Stimulated activated CD8-positive, alpha-beta memory T cell treated with anti-CD3 and anti-CD28 coated beads, Interleukin-7, amount 100 ng/mL, for 1 hour (primary cell): ENCODE measurements at places on chromosomes 5 and 9.

DNA sequence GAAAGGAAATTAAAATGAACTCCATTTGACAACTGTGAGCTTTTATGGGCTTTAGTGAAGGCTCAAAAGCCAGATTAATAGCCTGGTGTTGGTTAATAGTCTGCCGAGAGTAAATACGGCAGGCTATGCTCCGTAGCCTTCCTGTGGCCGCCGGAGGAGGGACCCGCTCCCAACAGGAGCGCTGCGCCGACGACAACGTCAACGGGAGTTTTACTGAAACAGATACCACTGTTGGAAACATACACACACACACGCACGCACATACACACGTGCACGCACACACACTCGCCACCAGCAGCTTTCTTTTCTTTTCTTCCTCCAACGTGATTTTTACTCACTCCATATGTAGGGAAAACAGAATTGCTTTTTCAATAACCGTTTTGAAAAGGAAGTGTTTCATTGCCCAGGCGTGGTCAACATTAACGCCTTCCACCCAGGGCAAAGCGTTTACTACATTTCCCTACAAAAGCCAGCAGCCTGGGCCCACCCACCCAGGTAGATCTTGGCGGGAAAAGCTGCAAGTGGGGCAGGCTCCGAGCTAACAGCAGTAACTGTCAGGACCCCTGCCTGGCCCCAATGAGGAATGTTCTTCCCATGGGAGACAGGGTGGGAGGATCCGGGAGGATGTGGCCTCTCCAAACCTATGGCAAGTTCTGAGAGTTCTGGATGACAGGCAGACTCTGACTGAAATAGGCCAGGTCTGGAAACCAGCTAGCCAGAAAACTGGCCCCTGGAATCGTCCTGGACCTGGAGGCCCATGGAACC lies 72.3 kb downstream of the PAX5 start:
- no peak for DNase-seq

DNA sequence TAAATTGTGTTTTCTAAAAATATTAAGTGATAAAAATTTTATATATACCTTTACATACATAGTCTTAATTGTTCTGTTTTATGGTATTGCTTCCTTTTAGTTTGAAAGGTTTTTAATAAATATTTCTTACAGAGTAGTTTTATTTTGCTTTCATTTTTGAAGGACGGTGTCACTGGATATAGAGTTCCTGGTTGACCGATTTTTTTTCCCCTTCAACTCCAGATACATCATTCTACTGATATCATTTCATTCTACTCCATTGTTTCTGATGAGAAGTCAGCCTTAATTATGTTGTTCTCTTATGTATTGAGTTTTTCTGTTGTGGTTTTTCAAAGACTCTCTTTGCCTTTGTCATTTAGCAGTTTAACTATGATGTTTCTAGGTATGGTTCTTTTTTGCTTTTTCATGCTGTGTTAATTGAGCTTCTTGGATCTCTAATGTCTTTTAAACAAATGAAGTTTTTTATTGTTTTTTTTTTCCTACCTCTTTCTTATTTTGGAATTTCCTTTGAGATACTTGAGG lies 30.4 kb downstream of the MTREX start:
- no peak for DNase-seq

- no peak for DNase-seq
These were observed 27.5 kb downstream of the ADAM19 start for GRCh38 chr5:157547941-157548512.

- no peak for DNase-seq
These were observed 1.5 kb downstream of the NEK6 start for GRCh38 chr9:124259158-124259808.
